NCI-H460 (cell line): ENCODE measurements at places on chromosomes 4 and X.

DNA sequence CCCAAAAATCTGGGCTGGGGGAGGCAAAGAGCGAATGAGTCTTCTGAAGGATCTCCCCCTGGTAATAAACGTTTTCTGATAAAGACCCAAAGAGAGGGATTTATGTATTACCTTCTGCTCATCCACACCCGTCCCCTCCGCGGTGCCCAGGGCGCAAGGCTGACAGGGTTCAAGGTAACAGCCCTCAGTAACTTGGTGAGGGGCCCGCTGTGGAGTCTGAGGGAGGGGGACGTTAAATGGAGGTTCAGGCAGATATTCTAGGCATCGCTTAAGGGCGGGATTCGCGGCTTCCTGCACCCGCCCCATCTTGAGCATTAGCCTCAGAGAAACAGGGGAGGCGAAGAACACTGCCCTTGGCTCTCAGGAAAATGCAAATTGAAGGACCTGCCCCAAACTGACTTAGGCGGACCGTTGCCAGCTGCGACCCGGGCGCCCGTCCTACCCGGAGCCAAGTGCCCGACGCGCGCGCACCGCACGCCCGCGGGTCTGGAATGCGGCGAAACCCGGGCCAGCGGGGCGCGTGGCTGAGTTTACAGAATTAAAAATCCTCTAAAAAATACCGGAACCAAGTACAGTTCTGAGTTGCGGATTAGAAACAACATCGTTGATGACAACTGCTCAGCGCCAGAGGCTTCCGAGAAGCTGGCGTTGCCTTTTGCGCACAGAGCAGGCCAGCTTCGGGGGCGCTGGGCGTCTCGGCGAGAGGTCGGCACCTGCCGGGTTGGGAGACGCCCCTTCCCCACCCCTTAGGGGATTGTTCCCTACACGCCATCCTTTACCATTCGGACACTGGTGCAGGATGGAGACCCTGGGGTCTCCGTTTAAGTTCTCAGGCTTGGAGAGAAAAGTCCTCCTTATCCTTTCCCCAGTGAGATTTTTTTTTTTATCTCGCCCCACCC is 2.8 kb downstream of the HELT start:
- DNase-seq, result no peak

- no peak for DNase-seq
Measured at GRCh38 chr4:69054578-69055200, 41.6 kb upstream of the UGT2B7 start.

DNA sequence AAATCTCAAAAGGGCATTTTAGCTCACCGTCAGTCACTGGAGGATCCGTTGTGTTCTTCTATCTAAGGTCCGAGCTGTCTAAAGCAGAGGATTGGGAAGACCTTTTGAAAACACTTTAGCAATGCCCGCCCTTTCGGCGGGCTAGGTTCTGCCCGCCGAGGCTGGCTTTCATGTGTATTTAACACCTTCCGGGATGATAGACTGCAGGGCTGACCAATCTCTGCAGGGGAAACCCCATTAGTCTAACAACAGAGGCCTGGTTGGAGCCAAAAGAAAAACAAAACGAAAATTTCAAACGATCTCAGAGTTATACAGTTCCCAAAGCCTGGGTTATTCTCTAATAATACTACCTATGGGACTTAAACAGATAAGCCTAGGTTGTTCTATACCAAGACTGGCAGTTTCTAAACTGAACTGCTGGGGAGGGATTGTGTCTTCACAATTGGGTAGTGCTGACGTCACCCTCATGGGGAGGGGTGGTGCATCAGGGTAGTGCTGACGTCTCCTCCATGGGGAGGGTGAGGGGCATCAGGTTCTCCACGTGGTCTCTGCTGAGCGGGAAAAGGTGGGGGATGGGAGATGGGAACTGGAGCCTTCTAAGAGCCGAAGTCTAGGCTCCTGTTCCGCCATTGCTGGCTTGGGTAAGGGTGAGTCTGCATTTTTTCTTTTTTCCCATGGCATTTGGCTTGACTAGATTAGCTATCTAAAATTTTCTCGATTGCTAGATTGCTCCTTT is 14.8 kb upstream of the CUL4B start:
- no peak for DNase-seq

GRCh38 chr4:159160242-159160641 is 57.4 kb downstream of the RAPGEF2 start:
- no peak for DNase-seq

DNA sequence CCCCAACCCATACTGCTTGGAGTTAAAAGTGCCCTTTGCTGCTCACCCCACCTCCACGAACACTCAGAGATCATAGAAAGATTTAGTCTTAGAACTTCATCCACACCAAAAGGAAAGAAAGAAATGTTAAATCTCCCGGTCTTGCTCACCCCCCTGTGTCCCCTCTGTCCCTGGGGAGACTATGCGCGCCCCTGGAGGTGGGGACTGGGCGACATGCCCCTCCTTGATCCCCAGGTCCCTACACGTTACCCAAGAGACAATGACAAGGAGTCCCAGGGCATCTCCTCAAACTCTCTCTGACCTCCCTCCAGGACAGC is 620 bp downstream of the ITM2A start:
- DNase-seq, result no peak

DNA sequence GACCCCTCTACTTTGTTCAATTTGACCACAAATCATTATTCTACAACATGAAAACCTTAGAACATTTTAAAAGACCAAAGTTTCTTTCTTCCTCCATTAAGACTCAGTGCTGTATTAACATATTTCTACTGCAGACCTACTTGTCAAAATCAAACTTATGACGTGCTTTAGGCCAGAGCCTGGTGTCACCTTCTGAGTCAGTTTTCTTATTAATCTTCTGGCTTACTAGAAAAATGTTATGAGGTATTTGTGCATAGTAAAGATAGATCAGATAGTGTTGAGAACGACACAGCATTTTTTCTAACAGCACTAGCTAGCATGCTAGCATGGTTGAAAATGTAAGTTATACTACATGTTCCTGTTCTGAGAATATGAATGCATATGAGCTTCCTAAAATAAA is 333.6 kb upstream of the FAM241A start:
- no peak for DNase-seq

- DNase-seq, result no peak
Measured at GRCh38 chr4:187183346-187183745, 459.7 kb upstream of the FAT1 start.
